ENCODE measurements at places on chromosomes 4 and X.

DNA sequence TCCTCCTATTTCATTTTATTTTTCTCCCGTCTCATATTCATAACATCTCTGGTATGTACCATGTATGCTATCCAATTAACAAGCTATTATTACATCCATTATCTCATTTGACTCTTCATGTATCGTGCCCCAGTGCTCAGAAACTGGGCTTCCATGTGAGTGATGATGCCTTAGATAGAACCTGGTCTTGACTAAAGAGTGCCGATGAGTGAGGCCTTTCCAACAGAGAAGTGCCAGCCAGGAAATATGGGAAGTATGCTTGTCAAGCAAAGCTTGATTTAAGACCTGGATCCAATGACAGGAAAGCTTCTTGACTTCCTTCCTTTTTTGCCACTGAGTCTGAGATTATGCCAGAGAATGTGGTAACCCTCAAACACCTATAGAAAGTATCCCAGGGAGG, 371.7 kb upstream of the FGF13 start:
- no peak for DNase-seq

- no peak for DNase-seq
These were observed 40.3 kb downstream of the RWDD4 start for GRCh38 chr4:183618681-183619080.

GRCh38 chr4:7375427-7375826, 59.3 kb downstream of the PSAPL1 start:
- DNase-seq = no peak

- DNase-seq = no peak
These were observed 36.8 kb downstream of the KIAA0232 start for GRCh38 chr4:6819295-6819694.

DNA sequence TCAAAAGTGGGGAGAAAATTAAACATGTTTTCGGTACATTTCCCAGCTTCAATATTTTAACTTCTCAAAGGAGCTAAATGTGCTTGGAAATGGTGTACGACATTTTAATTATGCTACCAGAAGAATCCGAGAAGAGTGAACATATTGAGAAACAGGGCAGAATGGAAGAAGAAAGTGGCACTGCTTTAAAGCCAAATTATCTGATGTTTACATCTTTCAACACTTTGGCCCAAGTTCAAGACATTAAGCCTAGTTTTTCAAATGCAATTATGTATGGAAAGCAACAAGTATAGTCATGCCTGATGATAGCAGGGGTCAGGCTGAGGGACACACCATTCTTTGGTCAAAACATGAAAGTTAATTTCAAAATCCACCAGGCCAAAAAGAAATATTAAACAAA, 577.9 kb upstream of the ZFP42 start:
- DNase-seq = no peak

All from Calu3 (cell line).